Right cardiac atrium (tissue), 5 donors: ENCODE measurements at places on chromosomes 5 and 9.

- DNase-seq = peak; percentile 16
Observed at GRCh38 chr5:64285188-64286130, 119.8 kb downstream of the RNF180 start.

- no peak for DNase-seq
Observed at GRCh38 chr9:135474915-135475314, 4.7 kb upstream of the PPP1R26 start.

- no peak for DNase-seq
Observed at GRCh38 chr9:36164372-36164771, 4.8 kb upstream of the CCIN start.

DNA sequence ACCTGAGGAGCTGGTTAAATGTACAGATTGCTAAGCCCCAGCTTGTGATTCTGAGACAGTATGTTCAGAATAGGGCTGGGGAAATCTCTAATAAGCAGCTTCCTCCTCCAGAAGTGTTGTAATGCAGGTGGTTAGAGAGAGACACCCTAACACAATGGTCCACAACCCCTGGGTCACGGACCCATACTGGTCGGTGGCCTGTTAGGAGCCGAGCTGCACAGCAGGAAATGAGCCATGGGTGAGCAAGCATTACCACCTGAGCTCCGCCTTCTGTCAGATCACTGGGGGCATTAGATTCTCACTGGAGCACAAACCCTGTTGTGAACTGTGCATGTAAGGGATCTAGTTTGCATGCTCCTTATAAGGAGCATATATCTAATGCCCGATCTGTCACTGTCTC, 61.8 kb downstream of the SLC36A1 start:
- DNase-seq = no peak

GRCh38 chr5:81326554-81326953, 25.2 kb downstream of the ZCCHC9 start:
- DNase-seq = no peak

DNA sequence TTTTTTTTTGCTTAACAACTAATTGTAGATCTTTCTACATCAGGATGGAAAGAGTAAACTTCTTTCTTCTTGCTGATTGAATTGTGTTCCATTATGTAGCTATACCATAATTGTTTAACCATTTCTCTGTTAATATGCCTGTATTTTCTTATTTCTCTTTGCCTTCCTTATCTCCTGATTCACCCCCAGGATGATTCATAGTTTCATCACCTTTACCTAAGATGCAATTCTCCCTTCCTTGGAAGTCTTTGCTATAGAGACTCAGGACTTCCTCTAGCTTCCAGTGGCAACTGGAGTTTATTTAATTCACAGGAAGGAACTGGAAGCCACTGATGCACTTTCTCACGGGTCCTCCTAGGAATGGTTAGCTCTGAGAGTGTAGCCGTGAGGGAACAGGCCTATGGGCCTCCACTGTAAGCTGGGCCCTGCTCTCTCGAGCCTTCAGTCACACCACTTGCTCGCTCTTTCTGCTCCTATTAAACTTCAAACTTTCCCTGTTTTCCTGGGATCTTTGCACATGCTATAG, 83.1 kb downstream of the FGF1 start:
- DNase-seq = no peak

GRCh38 chr5:147167529-147167928, 67.3 kb upstream of the STK32A start:
- no peak for DNase-seq

GRCh38 chr9:120934281-120934680, 7.7 kb upstream of the TRAF1 start:
- no peak for DNase-seq

DNA sequence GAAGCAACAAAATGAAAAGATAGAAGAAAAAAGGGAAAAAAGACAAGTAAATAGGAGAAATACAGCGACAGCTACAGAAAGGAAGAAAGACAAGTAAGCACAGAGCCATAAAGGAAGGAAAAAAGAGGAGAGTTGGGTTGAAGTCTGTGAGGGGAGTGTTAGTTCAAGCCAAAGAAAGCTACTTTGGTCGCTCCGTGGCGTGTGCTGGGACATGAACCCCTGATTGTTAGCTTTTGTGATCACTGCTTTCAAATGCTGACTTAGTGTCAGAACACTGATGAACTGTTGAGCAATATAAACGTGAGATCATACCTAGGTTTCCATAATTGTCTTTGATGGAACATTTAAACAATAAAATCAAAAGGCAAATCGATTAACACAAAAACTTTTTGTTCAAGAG, 370.1 kb downstream of the TMEM161B start:
- no peak for DNase-seq

- DNase-seq = peak; percentile 24
Observed at GRCh38 chr5:142065273-142065672, 43.3 kb upstream of the NDFIP1 start.

- DNase-seq = no peak
Observed at GRCh38 chr5:72314571-72315172, 5.4 kb downstream of the MRPS27 start.

GRCh38 chr9:98226957-98227356, 28.5 kb downstream of the TBC1D2 start:
- no peak for DNase-seq

DNA sequence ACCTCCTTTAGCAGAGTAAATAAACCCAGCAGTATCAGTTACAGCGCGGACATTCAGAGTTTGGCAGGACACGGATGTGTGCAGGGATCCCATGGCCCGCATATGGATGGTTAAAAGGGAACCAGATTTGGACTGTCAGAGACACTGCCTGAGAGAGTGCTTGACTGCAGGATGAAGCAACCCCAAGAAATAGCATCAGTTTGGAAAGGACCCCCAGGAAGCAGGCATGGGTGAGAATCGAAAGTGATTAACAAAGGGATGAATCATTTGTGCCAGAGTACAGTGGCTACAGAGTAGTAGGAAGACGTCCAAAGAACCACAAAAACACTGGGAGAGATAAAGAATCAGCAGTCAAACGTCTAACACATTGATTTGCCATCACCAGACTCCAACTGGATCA, 5.5 kb downstream of the C7 start:
- no peak for DNase-seq

- DNase-seq = no peak
Observed at GRCh38 chr5:124661317-124662141, 84.9 kb downstream of the ZNF608 start.

GRCh38 chr5:138544181-138545134, 1.4 kb upstream of the ETF1 start:
- peak; percentile 26 for DNase-seq

GRCh38 chr5:124706729-124707361, 39.6 kb downstream of the ZNF608 start:
- DNase-seq = peak; percentile 73

- no peak for DNase-seq
Observed at GRCh38 chr9:14692470-14693250, 572 bp downstream of the ZDHHC21 start.

DNA sequence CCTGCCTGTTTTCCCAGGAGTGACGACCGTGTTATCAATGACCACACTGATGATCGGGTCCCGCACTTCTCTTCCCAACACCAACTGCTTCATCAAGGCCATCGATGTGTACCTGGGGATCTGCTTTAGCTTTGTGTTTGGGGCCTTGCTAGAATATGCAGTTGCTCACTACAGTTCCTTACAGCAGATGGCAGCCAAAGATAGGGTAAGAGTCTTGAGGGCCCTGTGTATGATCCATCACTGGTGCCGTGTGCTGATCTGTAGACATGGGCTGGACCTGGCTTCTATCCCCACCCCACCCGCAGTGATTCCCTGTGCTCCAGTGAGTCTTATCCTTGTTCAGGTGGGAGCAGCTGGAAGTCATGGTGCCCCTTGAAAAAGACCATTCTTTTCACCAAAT, 26.0 kb downstream of the GABRP start:
- no peak for DNase-seq

- no peak for DNase-seq
Observed at GRCh38 chr5:153523211-153523610, 32.7 kb downstream of the GRIA1 start.

DNA sequence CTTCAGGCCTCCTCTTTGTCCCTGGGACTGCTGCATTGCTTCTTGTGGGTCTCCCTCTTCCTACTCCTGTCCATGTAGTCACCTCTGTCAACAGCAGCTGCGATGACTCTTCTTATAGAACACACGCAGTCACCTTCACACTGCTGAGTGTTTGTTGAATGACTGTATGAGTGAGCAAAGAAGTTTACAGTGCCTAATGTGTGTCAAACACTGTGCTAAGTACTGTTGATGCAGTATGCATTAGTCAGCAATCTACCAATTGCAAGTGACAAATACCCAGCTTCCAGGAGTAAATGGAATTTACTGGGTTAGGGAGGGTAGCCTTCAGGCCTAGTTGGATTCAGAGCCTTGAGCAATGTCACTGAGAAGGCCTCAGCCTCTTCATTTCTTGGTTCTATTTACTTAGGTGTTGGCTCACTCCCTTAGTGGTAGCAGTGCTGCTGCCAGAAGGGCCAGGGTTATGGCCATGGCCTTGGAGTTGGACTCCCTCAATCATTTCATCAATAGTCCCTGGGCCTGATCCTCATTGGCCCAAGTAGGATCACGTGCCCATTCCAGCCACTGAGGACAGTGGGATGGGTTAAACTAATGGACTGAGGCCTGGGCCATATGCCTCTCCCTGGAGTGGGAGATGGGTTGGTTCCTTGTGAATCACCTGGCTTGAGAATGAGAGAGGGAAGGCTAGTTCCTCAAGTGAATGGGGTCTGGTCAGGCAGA, 93.5 kb downstream of the RGS3 start:
- DNase-seq = peak; percentile 12

DNA sequence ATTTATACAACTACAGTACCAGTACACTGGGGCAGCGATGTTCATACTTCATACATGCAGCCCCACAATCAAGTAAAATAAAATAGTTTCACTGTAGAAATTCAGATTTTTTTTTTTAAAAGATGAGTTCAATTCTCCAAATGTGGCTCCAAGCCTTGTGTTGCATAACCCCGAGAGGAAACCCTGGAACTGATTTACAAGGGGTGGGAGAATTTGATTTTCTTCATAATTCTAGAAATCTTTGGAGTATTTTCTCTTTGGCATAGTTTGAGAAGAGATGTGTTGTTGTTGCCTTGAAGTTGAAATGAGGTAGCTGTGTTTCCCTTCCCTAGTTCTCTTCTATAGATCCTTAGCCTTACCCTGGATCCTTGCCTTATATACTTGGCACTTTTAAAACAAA, 3.1 kb downstream of the RHOBTB3 start:
- no peak for DNase-seq

DNA sequence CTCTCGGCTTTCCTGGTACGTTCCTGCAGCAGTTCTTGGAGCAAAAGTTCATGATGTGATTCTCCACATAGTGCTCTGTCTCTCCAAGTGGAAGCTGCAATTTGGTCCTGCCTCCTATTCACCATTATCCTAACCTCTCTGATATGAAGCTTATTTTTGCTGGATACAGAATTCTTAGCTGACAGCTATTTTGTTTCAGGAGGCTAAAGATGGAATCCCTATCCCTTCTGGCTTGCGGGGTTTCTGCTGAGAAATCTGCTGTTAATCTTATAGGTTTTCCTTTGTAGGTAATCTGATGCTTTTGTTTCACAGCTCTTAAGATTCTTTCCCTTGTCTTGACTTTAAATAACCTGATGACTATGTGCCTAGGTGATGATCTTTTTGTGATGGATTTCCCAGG, 181.6 kb upstream of the VLDLR start:
- DNase-seq = no peak

DNA sequence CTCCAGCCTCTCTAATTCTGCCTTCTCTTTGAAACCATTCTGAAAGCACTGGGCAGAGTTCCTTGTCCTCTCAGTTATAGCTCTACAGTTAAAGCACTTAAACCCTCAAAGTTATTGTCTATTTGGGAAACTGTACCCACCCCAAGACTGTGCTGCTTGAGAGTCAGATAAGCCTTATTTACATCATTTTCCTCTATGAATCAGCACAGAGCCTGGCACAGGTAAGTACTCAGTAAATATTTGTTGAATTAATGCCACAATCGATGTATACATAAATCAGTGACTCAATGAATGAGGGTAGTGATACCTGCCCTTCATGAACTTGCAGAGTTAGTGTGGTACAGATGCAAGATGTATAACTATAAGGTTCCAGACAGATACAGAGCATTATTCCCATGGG, 549.4 kb upstream of the KLF4 start:
- no peak for DNase-seq

DNA sequence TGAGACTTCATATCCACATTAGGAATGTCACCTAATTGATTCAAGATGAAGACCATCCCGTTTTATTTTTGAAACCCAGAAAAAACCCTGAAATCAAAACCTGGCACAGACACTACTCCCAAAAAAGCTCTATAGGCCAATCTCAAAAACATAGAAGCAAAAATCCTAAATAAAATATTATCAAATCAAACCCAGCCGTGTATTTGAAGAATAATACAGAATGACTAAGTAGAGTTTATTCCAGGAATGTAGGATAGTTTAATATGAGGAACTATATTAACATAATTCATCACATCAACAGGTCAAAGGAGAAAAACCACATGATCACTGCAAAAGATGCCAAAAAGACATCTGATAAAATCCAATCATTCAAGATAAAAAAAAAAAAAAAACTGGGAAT, 167.1 kb downstream of the ACTL7B start:
- no peak for DNase-seq

- peak; percentile 77 for DNase-seq
Observed at GRCh38 chr9:86807367-86807976, 139.8 kb downstream of the GAS1 start.

GRCh38 chr9:4365055-4365454, 65.2 kb upstream of the GLIS3 start:
- no peak for DNase-seq

DNA sequence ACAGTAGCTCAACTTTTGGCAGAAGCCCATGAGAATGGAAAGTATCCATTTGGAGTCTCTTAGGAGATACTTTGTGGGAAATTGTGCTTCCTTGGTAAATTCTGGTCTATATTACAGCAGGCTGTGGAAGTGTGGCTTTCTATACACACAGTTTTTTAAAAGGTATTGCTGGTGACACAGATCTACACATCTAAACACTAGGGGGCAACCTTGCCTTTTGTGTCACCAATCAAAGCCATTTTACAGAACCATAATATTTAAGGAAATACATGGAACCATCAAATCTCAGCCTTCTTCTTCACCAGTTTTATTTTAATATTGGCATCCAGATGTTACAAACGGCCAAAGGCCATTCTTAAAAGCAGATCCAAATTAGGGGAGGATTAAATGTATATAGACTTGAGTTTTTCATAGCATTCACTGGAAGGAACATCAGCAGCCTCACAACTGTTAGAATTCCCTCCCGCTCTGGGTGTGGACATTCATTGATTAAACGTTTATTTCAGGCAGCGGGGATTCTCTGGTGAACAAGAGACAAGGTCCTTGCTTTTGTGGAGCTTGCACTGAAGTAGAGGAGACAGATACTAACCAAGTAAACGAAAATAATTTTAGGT, 132.4 kb upstream of the EPB41L4A start:
- DNase-seq = no peak

GRCh38 chr5:10588779-10589447, 25.0 kb downstream of the ANKRD33B start:
- DNase-seq = no peak

GRCh38 chr9:108105885-108106284, 616.3 kb upstream of the KLF4 start:
- peak; percentile 18 for DNase-seq
